Stimulated activated CD4-positive, alpha-beta T cell treated with anti-CD3 and anti-CD28 coated beads, Interleukin-1b, Interleukin-23, amount 100 ng/mL, for 24 hours (primary cell): ENCODE measurements at places on chromosomes 5 and 9.
A peak's percentile ranks its signal among the peaks of the same experiment; 100 is the strongest.

DNA sequence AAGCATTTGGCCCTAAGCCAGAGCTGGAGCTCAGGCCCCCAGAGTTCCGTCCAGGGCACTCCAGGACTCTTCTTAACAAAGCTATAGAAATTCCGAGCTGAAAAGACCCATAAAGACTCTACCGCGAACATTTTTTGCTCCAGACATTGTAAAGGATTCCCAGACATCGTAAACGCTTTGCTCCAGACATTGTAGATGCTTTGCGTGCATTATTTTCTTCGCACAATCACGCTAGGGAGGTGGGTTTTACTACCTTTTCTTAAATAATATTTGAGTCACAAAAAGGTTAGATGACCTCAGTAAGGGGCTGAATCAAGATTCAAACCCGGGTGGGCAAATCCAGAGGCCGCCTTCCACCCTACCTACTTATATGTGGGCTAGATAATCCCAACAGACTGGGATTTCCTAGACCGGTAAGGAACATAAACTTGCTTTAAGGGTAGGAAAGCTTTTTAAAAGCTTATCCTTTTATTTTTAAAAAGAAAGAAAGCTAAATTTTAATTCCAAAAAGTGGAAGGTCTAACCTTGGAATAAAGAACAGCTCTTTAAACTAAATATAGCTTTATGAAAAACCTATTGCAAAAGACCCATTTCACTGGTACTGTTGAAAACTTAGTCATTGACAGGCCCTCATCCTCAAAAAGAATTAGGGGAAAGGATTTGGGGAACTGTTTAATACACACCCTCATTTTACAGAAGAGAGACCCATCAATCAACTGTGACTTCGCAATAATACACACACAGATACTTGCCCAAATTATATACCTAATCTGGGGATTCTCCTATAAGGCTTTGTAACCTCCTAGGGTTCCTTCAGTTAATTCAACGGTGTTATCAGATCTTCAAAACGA, 822 bp upstream of the TNIP1 start:
- DNase-seq = no peak

DNA sequence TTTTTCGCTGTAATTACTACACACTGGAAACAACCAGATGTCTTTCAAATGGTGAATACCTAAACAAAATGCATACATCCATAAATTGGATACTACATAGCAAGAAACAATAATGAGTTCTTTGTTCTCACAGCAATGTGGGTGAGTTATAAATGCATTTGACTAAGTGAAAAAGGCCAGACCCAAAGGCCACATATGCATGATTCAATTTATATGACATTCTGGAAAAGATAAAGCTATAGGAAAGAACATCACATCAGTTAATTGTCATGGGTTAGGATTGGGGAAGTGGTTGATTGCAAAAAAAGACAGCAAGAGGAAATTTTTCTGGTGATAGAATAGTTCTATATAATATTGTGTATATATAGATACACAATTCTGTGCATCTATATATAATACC, 198.9 kb downstream of the CYLC2 start:
- DNase-seq = no peak

- no peak for DNase-seq
Observed at GRCh38 chr5:900781-901180, 8.1 kb downstream of the TRIP13 start.

DNA sequence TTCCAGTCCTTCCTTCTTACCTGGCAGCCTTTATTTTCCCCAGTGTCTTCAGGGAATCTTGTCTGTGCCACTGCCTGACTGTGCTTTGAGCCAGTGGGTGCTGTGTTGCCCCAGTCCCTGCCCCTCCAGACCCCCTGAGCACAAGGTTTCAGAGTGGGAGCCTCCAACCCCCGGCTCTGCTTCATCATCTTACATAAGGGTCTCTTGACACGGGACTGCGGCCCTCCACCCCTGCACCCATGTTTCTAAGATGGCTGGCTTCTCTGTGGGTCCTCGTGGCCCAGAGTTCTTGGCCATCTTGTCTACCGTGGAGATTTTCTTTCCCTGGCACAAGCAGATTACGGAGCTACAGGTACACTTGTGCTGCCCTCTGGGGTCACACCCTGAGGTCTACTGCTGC, 194.1 kb downstream of the CACNA1B start:
- no peak for DNase-seq

GRCh38 chr9:100011062-100011681, 87.6 kb downstream of the ERP44 start:
- DNase-seq = peak; percentile 20

DNA sequence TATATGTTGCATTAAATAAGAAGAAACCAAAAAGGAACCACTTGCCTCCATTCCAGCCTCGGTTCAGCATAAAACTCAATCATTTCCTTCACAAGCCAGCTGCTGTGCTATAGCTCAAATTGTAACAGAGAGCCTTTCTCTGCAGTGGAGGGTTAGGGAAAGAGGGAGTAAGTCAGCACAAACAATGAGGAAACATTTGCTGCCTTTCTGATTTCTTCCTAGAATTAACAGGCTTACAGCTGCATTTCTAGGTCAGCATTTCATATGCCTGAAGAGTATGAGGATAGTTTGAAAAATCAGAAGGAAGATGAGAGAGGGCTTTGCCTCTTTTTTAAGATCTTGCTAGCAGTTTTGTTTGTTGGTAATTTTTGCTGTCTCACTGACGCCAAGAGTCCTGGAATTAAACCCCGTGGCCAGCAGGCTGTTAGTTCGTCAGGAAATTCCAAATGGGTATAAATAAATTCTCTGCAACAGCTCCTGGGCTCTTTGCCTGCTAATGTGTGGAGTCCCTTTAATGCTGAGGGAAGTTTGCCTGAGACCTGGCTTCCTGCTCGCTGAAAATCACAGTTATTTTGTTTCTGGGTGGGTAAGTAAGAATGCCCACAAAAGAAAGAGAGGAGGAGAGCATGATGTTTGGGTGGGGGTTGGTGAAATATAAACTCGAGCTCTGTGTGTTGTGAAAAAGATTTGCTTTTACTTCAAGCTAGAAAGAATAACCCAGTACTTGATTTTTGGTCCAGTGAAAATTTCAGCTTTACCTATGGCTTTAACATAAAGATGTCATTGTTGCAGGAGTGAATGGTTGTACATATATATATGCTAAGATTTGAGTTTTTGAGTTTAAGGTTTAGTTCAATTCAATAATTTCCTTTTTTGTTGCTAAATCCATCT, 148.1 kb upstream of the DMRT1 start:
- no peak for DNase-seq

DNA sequence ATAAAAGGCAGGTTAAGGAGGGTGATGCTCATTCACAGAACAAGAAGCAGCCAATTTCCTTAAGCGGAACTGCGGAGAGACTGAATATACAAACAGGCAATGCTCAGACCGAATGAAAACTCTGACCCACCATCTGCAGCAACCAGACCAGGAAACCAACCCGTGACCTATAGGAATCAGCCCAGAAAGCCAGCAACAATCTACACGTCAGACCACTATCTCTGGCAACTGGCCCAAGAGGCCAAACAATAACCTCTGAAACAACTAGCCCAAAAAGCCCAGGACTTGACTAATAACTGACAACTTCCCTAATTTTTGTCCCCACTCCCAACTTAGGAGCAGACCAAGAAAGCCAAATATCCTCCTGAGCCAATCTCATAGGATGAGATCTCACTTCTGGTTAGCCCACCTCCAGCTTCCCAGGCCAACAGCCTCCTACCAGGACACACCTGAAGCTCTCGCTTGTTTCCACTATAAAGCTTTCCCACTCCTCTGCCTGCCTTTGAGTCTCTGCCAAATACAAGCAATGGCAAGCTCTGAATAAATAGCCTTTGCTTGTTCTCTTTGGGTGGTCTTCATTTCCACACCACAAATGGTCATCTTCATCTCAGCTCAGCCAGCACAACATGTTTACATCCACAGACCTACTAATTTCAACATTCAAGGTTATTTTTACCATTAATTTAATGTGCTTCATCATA, 168.5 kb downstream of the HSD17B3 start:
- no peak for DNase-seq

DNA sequence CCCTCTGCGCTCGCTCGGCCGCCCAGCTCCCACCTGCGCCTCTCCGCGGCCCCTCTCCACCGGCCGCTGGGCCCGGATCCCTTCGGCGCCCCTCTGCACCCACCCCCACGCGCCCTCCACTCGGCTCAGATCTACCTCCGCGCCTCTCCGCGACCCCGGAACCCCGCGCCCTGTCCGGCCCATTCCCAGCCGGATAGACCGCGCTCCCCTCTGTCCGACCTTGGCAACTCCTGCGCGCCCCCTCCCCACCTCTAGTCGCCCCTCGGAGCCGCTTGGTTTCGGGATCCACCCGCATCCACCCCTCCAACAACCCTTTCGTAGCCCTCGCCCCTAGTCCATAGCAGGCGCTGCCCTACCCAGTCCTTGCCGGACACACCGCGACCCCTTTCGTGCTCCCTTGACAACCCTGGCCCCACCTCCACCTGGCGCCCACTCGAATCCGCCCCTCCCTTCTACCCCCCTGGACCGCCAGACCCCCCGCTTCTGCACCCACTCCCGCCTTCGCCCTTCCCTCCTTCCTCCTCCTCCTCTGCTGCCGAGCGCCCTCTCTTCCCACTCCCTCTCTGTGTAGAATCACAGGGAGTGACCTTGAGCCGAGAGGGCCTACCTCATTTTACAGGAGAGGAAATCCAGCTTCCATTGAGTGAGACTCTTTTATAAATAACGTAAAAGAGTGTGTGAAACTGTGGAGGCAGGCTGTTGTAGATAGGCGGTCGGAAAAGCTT, 525 bp upstream of the AK3 start:
- peak; percentile 6 for DNase-seq

DNA sequence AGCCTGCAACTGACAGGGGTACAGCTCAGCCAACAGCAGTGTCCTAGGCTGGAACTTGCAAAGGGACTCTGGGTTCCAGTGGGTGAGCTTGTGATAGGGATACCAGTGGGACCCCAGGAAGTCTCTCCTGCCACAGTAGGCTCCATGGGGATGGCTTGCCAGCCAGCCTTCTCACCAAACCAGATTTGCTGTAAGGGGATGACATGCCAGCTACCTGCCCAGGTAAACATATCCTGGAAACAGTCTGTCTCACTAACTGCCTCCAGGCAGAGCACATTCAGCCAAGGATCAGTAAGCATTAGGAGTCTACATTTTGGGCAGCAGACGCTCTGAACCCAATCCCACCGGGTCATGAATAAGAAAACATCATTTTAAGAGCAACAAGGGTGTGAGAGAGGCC, 49.9 kb downstream of the SIL1 start:
- DNase-seq = no peak

DNA sequence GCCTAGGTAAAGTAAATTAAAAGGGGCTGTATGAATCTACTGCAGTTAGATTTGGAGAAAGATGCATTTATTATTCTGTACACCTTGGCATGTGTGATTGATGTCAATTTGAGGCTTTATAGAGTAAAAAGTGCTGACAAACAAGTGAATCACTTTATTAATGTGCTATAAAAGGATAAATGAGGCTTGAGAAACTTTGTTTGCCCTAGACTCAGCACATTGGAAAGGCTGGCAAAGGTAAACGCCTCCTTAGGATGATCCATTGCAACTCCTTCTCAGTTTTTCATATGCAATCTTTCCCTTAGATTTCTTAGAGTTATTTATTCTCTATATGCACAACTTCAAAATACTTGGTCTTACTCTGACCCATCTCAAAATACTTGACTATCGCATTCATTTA, 369.0 kb downstream of the HINT1 start:
- DNase-seq = no peak

GRCh38 chr9:90641086-90641485, 1.5 kb downstream of the DIRAS2 start:
- DNase-seq = no peak

DNA sequence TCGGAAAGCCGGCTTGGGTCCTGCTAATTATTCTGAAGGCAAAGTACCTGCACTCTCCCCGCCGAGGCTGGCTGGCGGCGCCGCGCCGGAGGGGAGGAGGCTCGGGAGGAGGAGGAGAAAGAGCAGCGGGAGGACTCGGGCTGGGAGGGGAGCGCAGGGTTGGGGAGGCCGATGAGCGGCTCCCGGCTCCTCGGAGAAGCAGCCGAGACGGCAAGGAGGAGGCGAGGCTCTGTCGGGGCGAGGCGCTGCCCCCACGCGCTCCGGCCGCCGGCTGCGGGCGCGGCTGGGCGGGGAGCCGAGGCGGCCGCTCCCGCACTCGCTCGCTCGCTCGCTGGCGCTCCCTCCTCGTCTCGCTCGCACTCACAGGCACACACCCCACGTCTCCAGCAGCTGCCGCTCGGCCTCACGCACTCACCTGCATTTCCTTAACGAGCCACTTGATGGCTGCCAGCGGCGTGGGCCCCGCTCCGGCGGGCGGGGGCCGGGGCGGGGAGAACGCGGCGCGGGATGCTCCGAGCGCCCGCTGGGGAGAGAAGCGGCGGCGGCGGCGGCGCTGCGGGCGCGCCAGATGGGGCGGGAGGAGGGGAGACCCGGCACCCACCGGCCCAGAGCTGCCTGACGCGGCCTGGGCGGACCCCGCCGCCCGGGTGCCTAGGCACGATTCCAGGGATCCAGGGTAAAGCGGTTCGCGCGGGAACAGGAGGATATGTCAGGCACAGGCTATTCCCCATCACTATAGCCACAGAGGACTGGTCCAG, at the start of gene PTPRD:
Gene PTPRD, minus strand, starts transcription at position 362 of the 758 bp plus-strand sequence.
- DNase-seq = no peak

- no peak for DNase-seq
Observed at GRCh38 chr5:64682608-64683007, 7.7 kb upstream of the SHISAL2B start.

DNA sequence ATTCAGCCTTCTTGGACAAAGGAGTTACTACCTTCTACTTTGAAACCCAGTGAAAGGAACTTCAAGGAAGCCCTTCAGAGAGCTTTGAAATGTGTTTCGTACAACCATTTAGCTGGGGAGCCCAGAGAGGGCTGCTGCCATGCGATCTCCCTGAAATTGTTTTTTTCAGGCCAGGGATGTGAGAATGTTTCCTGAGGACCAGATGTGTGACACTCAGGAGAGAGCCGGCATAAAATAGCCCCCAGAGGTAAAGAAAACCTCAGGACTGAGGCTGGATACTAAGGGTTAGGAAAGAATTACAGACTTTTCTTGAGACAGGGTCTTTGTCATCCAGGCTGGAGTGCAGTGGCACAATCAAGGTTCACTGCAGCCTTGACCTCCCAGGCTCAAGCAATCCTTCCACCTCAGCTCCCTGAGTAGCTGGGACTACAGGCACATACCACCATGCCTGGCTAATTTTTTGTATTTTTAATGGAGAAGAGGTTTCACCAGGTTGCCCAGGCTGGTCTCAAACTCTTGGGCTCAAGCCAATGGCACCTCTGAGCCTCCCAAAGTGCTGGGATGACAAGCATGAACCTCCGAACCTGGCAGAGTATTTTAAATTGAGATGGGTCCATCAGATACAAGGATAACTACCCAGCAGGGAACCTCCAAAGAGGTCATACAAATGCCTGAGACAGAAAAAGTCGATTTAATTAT, 8.4 kb downstream of the RPL37 start:
- DNase-seq = no peak

GRCh38 chr5:158785397-158785796, 314.3 kb downstream of the EBF1 start:
- DNase-seq = no peak

GRCh38 chr9:84003246-84003645, 22.6 kb downstream of the RMI1 start:
- DNase-seq = no peak
